ENCODE measurements at places on chromosomes 16 and 17. TPM values are rescaled to one million over a fixed set of nuclear protein-coding genes. Genes with fewer than 3 reads are reported as not detected.

Gene C17orf107
- 5.5 TPM for total RNA-seq

Gene PHOSPHO1
- not detected for total RNA-seq

Gene HBZ
- not detected for total RNA-seq

Gene SCN4A
- 0.15 TPM for total RNA-seq

Gene MYH11
- total RNA-seq = not detected

Gene MMP28
- total RNA-seq = not detected

Data from naive thymus-derived CD4-positive, alpha-beta T cell (primary cell).